ENCODE measurements at places on chromosomes 13 and 19.

- no peak for DNase-seq
Observed at GRCh38 chr13:26599403-26599802, 41.9 kb downstream of the WASF3 start.

GRCh38 chr13:43391036-43391435, 367.6 kb downstream of the DNAJC15 start:
- DNase-seq = no peak

- DNase-seq = peak; percentile 78
Observed at GRCh38 chr19:48194041-48194843, 23.8 kb downstream of the ZSWIM9 start.

DNA sequence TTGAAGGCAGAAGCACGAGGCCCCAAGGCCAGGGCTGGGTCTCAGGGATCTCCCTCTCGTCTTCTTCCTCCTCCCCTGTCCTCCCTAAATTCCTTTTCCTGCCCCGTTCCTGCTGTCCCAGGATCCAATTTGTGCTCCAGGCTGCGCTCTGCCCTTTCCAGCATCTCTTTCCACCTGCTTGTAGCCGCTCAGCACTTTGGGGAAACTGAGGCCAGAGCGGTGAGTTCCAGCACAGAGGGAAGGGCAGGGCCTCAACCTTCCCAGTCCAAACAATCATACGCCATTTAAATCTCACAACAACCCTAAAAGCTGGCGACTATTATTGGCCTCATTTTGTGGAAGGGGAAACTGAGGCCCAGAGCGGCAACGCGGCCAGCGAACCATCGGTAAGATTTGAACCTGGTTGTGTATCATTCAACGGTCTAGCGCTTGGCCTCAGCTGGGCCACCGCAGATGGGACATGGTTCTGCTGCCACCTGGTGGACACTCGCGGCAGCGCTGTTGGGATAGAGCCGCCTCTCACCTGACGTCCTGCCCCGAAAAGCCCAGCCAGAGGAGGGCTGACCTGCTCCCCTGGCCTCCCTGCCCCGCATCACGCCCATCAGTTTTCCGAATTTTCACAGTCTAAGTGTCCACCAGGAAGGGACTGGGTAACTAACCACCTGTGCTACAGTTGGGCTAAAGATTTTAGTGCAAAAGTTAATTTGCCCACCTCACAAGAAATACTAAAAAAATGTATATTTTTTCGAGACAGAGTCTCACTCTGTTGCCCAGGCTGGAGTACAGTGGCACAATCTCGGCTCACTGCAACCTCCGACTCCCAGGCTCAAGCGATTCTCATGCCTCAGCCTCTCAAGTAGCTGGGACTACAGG, 4.2 kb upstream of the RPL18A start:
- DNase-seq = peak; percentile 85

DNA sequence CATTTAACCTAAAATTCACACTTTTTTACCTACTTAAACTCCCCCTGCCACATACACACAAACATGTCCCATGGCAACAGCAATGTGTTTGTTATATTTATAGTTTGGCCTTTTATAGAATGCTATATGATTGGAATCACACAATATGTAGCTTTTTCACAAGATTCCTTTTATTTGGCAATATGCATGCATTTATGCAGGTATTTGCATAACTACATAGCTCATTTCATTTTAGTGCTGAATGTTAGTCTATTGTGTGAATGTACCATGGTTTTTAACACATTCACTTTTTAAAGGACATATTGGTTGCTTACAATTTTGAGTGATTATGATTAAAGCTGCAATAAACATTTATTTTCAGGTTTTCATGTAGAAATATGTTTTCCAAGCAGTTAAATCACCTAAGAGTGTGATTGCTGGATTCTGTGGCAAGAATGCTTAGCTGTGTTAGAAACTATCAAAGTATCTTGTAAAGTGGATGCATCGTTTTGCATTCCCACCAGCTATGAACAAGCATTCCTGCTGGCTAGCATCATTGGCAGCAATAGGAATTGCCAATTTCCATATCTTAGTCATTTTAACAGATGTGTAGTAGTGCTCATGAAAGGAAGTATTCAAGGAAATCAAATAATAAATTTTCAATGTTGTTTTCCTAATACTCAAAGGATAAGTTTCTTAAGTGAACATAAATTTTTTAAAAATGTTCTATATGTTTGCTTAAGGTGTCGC, 557.0 kb downstream of the SLITRK1 start:
- no peak for DNase-seq

- no peak for DNase-seq
Observed at GRCh38 chr19:44572581-44572900, 40.8 kb upstream of the IGSF23 start.

- no peak for DNase-seq
Observed at GRCh38 chr19:42494321-42494720, 34.0 kb downstream of the CEACAM1 start.

DNA sequence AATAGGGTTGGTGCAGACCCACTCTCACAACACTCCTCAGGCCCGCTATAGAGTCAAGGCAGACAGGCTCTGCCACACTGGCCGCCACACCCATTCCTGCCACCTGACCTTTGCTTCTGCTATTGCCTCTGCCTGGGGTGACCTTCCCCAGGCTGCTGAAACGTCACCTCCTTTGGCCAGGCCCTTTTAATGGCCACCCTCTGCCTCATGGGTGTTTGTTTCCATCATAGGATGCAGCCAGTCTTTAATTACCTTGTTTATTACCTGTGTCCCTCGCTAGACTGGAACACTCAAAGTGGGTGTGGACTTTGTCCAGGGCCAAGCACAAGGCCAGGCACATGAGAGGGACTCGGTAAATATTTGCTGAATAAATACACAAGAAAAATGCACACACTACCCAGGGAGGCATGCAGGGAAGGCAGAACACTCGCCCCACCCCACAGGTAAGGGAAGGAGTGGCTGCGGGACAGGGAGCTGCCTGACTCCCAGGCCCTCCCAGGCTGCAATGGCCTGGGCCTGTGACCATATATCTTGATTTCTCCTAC, 3.2 kb downstream of the LSM4 start:
- DNase-seq = no peak

DNA sequence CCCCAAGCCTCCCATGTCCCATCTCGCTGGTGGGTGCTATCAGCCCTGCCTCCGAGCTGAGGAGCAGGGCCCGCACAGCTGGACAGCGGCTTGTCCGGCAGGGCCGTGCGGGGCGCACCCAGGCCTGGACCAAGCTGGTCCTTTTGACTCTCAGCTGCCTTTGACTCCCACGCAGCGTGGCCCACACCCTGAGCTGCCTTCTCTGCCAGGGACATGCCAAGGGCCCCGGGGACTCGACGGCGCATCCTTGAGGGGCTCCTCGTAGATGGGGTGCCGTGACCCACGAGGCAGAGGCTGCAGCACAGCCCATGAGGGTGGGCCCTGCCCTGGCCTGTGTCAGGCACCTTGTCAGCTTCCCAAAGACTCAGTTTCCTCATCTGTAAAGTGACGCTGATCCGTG, 38.8 kb upstream of the F7 start:
- no peak for DNase-seq

GRCh38 chr13:74036373-74036772, 97.8 kb downstream of the KLF12 start:
- DNase-seq = no peak

DNA sequence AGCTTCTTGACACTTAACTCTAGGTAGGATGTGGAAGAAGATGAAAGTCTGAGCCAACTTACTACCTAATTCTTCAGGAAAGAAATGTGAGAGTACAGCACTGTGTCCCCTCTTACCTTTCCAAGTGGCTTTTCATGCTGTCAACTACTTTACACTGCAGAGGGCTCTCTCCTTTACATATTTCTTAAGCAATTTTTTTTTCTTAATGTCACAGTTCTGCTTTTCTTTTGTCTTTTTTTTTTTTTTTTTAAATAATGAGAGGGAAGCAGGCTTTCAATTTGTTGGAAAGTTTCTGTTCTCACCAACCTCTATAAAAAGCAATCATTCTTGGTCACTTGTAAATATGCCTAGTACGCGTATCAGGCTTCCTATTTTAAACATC, 212.7 kb upstream of the MIR17HG start:
- no peak for DNase-seq

DNA sequence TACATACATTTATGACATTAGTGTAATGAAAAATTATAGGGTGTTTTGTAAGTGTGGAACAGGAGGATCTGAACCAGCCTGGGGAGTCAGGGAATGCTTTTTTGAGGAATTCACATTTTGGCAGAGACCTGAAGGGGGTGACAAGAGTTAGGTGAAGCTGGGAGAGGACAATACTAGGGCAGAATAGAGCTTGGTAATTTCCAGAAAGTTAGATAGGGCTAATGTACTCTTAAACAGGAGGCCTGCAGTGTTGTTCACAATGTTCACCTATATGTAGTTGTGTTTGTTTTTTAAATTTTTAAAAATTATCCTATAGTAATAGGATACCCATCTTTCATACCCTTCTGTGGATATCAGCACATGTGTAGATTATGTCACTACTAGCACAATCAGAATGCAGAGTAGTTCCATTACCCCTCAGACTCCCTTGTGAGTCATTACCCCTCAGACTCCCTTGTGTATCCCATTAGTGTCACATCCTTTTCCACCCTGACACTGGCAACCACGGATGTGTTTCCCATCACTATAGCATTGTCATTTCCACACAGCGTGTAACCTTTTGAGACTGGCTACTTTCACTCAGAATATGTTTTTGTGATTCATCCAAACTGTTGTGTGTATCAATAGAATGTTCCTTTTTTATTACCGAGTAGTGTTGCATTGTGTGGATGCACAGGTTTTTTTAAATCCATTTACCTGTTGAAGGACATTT, 43.1 kb downstream of the PCCA start:
- no peak for DNase-seq

DNA sequence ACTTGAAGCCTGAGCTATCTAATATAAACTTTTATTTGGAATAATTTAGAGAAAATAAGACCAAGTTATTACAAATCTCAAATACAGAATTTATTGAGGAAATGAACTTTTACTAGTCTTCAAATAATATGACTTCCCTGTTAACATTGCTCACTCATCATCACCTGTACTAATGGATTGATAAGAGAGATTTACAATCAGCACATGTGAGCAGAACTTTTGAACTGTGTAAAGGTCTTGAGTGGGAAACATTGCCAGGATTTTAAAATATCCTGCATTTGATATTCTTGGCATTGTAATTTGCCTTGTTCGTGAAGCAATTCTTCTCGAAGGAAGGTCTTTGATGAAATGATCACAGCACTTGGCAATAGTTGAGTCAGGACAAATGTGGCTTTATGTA, 111.9 kb downstream of the FGF9 start:
- no peak for DNase-seq

- DNase-seq = no peak
Observed at GRCh38 chr19:51461723-51462161, 3.5 kb upstream of the SIGLEC8 start.

DNA sequence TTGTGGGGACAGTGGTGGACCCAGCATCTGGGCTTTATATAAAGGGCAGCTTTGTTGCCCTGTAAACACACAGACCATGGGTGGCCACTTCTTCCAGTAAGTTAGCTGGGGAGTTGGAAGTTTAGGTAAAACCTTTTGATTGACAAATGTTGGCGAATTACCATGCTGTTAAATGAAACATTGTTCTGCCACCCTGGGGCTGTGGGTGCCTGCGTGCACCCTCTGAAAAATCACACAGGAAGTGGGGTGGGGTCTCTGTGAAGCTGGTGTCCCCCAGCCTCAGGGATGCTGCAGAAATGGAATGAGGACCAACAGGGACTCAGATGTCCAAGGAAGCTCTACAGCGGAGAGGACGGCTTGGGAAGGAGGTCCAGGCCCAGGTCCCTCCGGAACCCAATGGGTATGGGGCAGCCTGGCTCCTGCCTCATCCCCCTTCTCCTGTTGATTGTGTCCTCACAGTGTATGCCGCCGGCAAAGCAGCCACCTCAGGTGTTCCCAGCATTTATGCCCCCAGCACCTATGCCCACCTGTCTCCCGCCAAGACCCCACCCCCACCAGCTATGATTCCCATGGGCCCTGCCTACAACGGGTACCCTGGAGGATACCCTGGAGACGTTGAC, 2.8 kb upstream of the USF2 start:
- no peak for DNase-seq

GRCh38 chr19:29841559-29842367, 30.0 kb downstream of the CCNE1 start:
- DNase-seq = no peak

Data from GM13977 (cell line).